Large intestine (tissue), 12 donors: ENCODE measurements at places on chromosomes 4 and X. TPM values are rescaled to one million over a fixed set of nuclear protein-coding genes. Genes with fewer than 3 reads are reported as not detected.

The TEC gene
- 4.6 TPM for polyA plus RNA-seq

The CYLC1 gene
- not detected for polyA plus RNA-seq

The CXCL8 gene
- polyA plus RNA-seq = 0.78 TPM

The ALPK1 gene
- polyA plus RNA-seq = 25.5 TPM

The PCDH7 gene
- polyA plus RNA-seq = 9.3 TPM

The POF1B gene
- 47.5 TPM for polyA plus RNA-seq

The GC gene
- 50.6 TPM for polyA plus RNA-seq

The L1CAM gene
- polyA plus RNA-seq = 22.5 TPM
